Jurkat, Clone E6-1 (cell line): ENCODE measurements at places on chromosomes 1 and 21.

DNA sequence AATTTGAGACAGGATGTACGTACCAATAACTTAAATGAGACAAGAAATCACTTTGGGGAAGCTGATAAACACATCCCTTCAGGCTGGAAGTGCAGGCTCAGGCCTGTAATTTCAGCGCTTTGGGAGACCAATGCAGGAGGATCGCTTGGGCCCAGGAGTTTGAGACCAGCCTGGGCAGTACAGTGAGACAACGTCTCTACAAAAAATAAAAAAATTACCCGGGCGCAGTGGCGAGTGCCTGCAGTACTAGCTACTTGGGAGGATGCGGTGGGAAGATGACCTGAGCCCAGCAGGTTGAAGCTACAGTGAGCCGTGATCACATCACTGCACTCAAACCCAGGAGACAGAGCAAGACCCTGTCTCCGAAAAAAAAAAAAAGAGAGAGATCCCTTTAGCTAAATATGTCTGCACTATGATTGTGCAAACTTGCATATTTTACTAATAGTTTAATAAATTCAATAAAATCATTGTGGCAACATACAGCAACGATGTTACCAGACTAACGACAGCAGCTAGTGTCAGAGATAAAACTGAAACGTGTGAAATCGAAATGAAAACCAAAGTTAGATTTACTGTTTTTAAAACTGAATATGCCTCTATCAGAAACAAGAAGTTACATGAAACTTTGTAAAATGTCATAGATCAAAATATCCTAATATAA lies 54.7 kb downstream of the CD2 start:
- DNase-seq, result no peak

DNA sequence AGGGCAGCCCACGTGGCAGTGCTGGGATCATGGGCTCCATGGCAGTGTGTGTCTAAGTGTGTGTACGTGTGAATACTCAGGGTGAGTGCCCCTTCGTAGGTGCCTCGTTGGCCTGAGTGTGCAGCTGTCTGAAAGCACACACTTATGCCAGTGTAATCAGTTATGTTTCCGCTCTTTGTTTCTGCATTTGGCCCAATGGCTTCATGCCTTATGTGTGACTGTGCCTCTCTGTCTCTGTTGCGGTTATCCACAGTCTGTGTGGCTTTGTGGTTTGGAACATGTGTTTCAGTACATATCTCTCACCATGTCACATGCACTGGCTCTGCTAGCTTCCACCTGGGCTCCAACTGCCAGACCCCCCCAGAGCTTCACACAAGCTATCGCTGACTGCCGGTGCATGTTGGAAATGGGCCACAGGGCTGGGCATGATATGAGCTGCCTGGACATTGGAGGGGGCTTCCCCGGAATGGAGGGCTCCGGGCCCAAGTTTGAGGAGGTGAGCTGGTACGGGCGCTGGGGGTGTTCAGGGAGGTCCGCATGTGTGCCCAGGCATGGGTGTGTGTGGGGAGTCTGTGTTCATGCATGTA lies 70.3 kb upstream of the TINAGL1 start:
- DNase-seq, result peak; percentile 100

- no peak for DNase-seq
Measured at GRCh38 chr1:82759035-82759434, 958.3 kb downstream of the ADGRL2 start.

GRCh38 chr1:118271883-118272282 lies 86.9 kb upstream of the SPAG17 start:
- DNase-seq, result no peak

GRCh38 chr1:61993331-61993961 lies 201.2 kb upstream of the L1TD1 start:
- no peak for DNase-seq

GRCh38 chr1:156080863-156081179 lies 1.4 kb downstream of the MEX3A start:
- no peak for DNase-seq

- DNase-seq, result no peak
Measured at GRCh38 chr1:38839363-38839762, 20.2 kb downstream of the RRAGC start.

DNA sequence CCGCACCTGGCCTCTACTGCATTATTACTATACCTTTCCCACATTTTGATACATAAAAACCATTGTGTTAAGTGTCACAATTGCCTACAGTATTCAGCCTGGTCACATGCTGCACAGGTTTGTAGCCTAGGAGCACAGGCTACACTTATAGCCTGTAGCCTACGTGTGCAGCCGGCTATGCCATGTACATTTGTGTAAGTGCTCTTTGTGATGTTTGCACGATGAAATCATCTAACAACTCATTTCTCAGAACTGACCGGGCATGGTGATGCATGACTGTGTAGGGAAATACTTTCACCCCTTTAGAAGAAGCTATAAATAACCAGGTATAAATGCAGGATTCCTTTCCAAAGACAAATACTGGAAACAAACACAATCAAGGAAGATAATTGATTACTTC lies 12.1 kb downstream of the ERG start:
- DNase-seq, result no peak

GRCh38 chr1:114510274-114511031 lies 550 bp downstream of the TRIM33 start:
- DNase-seq, result no peak

- no peak for DNase-seq
Measured at GRCh38 chr1:161100556-161100955, 2.4 kb downstream of the KLHDC9 start.

DNA sequence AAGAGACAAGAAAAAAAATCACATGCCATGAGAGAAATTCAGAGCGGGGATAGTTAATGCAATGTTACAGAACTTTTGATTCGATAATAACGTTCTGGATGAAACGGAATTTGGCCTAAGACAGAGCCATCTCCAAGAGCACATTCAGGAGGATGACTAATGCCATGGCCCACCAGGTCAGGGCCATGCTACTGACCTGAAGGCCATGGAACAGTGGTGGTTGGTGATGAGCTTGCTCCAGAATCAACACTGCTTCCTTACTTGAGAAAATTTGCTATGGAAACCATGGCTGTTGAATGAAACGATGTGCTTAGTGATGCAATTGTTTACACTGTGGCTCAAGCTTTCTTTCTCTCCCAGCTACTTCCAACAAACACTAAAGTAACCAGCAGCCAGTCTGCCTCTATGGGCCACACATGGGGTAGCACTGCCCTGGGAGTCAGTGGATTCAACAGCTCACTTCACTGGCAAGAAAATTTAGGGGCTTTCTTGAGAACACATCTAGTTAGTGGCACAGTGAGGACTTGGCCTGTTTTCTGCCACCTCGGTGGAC lies 299.1 kb downstream of the PCP4 start:
- no peak for DNase-seq

DNA sequence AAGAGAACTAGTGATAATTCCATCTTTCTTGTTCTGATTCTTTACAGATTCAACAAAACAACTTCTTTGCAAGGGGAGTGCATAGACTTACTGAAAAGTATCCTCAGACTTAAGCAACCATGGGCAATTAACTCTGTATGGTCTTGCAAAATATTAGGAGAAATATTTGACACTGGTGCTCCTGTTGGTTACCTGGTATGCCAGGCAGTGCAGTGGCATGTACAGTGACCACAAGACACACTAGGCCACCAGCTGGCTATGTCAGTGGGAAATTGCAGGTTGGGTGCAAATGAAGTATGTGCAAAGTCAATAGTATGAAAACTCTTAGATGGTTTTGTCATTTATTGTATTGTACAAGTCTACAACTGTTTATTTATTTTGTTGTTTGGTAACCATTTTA lies 34.5 kb downstream of the EPS15 start:
- no peak for DNase-seq

DNA sequence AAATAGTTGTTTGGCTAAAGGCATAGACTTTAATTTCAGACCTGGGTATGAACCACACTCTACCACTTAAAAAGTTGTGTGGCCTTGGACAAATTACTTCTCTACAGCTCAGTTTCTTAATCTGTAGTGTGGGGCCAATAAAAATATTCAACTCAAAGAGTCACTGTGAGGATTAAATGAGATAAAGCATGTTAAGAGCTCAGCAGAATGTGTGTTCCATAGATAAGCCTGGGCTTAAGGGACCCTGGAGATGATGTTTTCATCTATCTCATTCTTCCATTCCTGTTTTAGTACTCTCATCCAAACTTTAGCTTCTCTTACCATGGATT lies 17.7 kb downstream of the S100A10 start:
- DNase-seq, result no peak

- no peak for DNase-seq
Measured at GRCh38 chr1:94836891-94837290, 16.7 kb downstream of the SLC44A3 start.

DNA sequence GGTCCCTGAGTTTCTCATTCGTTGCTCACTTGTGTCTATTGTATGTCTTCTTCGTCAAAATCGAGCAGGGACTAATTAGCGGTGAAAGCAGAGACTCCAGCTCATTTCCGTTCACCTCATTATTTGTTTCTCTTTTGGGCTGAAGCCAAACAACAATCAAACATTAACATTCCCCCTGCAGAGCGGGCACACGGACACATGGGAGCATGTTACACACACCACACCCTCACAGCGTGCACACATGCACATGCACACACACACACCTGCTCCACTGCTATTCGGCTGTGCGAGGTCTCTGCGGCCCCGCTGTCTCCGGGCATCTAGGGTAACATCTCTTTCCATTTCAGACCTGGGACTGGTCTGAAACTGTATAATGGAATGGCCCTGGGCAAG lies 58.5 kb upstream of the LRRC8D start:
- no peak for DNase-seq

GRCh38 chr1:52482326-52483004 lies 70.4 kb downstream of the TUT4 start:
- DNase-seq, result no peak

- no peak for DNase-seq
Measured at GRCh38 chr21:26637201-26637745, 64.2 kb upstream of the CYYR1 start.

GRCh38 chr1:236750928-236751327 lies 44.2 kb upstream of the MTR start:
- no peak for DNase-seq

DNA sequence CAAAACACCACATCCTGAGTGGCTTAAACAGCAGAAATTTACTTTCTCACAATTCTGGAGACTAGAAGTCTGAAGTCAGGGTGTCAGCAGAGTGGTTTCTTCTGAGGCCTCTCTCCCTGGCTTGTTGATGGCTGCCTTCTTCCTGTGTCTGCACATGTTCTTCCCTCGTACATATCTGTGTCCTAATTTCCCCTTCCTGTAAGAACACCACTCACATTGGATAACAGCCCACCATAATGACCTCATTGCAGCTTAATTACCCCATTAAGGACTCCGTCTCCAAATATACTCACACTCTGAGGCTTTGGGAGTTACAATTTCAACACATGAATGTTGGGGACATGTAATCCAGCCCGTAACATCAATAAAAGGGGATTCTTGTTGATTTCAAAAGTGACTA lies 23.4 kb downstream of the C8A start:
- peak; percentile 47 for DNase-seq

- DNase-seq, result no peak
Measured at GRCh38 chr21:36713746-36714145, 14.8 kb downstream of the SIM2 start.

DNA sequence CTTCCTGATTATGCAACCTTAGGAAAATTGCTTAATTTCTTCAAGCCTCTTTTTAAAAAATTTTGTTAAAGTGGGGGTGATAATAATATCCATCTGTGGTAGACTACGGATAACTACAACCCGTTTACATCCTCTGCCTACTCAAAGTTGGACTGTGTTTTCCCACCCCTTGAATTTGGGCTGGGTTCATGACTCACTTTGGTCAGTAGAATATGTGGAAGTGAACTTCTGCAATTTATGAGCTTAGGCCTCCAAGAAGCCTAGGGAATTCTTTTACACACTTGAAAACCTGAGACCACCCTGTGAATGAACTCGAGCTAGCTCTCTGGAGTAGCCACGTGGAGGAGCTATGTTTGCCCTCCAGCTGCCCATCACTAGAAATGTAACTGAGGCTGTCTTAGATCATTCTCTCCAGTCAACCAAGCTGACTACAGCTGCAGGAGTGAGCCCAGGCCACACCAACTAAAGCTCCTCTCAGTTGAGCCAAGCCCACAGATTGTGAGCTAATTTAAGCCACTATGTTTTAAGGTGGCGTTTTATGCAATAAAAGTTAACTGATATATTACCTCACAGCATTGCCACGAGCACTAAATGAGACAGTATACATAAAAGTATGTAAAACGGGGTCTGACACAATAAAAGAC lies 29.6 kb upstream of the CACHD1 start:
- no peak for DNase-seq

GRCh38 chr1:205267306-205267902 lies 39.7 kb downstream of the TMCC2 start:
- DNase-seq, result no peak

DNA sequence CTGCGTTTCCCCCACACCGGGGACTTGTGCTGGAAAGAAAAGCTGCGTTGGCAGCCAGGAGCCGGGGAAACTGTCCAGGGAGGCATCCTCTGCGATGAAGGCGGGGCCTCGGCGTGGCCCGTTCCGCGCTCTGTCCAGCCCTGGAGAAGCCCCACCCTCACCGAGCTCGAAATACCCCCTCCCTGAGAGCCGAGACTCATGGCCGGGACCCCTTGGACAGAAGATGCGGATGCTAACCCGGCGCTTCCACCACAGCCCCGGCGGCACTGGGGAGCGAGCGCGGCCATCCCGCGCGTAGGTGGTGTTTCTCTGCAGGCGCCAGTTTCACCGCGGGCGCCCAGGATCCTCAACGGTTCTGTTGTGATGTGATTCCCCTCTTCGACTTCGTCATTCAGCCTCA lies 31.6 kb downstream of the PDE9A start:
- DNase-seq, result no peak

GRCh38 chr1:42418516-42418915 lies 37.3 kb downstream of the ZMYND12 start:
- no peak for DNase-seq
